ENCODE measurements at places on chromosomes 3 and 15. TPM values are rescaled to one million over a fixed set of nuclear protein-coding genes. Genes with fewer than 3 reads are reported as not detected.

Gene HDC
- not detected for polyA plus RNA-seq

Gene CNTN4
- polyA plus RNA-seq = not detected

Gene HAUS2
- polyA plus RNA-seq = 9.9 TPM

Gene KLHL25
- 6.8 TPM for polyA plus RNA-seq

Gene MYL3
- polyA plus RNA-seq = not detected

Gene PLA2G4F
- polyA plus RNA-seq = not detected

Gene CFAP91
- 1.0 TPM for polyA plus RNA-seq

Gene ADAMTSL3
- polyA plus RNA-seq = not detected

Gene PLA2G4D
- polyA plus RNA-seq = not detected

Gene BFSP2
- polyA plus RNA-seq = not detected

Gene RCCD1
- 7.7 TPM for polyA plus RNA-seq

Gene FGD5
- 45.4 TPM for polyA plus RNA-seq

Gene SLC38A3
- polyA plus RNA-seq = 0.94 TPM

Gene FGF12
- 0.76 TPM for polyA plus RNA-seq

Gene SCAMP2
- polyA plus RNA-seq = 250 TPM

Gene RBP2
- not detected for polyA plus RNA-seq

Gene ITPR1
- 3.2 TPM for polyA plus RNA-seq

Gene HYAL1
- 3.3 TPM for polyA plus RNA-seq

Gene LPCAT4
- 51.3 TPM for polyA plus RNA-seq

Gene STX19
- polyA plus RNA-seq = not detected

Gene RETNLB
- not detected for polyA plus RNA-seq

Gene HRG
- not detected for polyA plus RNA-seq

Gene GABPB1
- polyA plus RNA-seq = 42.3 TPM

Gene CCDC39
- polyA plus RNA-seq = not detected

Gene AADACL2
- polyA plus RNA-seq = not detected

Gene NR1I2
- polyA plus RNA-seq = 0.03 TPM

Gene AMT
- 9.0 TPM for polyA plus RNA-seq

Gene PSMD6
- 53.7 TPM for polyA plus RNA-seq

Gene SMAD6
- 7.3 TPM for polyA plus RNA-seq

Gene ST3GAL6
- polyA plus RNA-seq = 13.2 TPM

Gene IGSF10
- polyA plus RNA-seq = not detected

Gene GOLGA6B
- polyA plus RNA-seq = not detected

Gene GOLGA8S
- polyA plus RNA-seq = 0.04 TPM

Gene CCK
- not detected for polyA plus RNA-seq

Gene AADAC
- 0.62 TPM for polyA plus RNA-seq

Gene IREB2
- 12.7 TPM for polyA plus RNA-seq

Gene SMC4
- 23.7 TPM for polyA plus RNA-seq

Gene FILIP1L
- 36.2 TPM for polyA plus RNA-seq

Gene CASR
- not detected for polyA plus RNA-seq

Gene POTEB2
- polyA plus RNA-seq = not detected

Gene AQP9
- polyA plus RNA-seq = not detected

Gene TPRG1
- polyA plus RNA-seq = 0.49 TPM

Gene LMAN1L
- polyA plus RNA-seq = not detected

Gene RFC4
- 4.6 TPM for polyA plus RNA-seq

Gene RHOV
- 0.15 TPM for polyA plus RNA-seq

Gene RMDN3
- 20.1 TPM for polyA plus RNA-seq

Gene ZPLD1
- not detected for polyA plus RNA-seq

Gene MASP1
- polyA plus RNA-seq = 0.50 TPM

Gene SKOR1
- polyA plus RNA-seq = 0.06 TPM

Gene GXYLT2
- polyA plus RNA-seq = 0.07 TPM

Gene ADGRG7
- polyA plus RNA-seq = not detected

Gene PLSCR5
- not detected for polyA plus RNA-seq

Gene TUSC7
- not detected for polyA plus RNA-seq

Gene HCN4
- not detected for polyA plus RNA-seq

Gene PLS1
- 0.59 TPM for polyA plus RNA-seq

Gene ZNF662
- polyA plus RNA-seq = 0.84 TPM

Gene RBMS3
- polyA plus RNA-seq = 13.6 TPM

Gene IQCB1
- polyA plus RNA-seq = 9.9 TPM

Gene ANKUB1
- not detected for polyA plus RNA-seq

Gene LEKR1
- polyA plus RNA-seq = 0.07 TPM
